ENCODE measurements at places on chromosomes 2 and 18.
A peak's percentile ranks its signal among the peaks of the same experiment; 100 is the strongest.

- DNase-seq: no peak
These were observed 25.7 kb downstream of the TUBB6 start for GRCh38 chr18:12333506-12334290.

GRCh38 chr2:220191031-220191430 lies 563.6 kb downstream of the SLC4A3 start:
- DNase-seq: no peak

DNA sequence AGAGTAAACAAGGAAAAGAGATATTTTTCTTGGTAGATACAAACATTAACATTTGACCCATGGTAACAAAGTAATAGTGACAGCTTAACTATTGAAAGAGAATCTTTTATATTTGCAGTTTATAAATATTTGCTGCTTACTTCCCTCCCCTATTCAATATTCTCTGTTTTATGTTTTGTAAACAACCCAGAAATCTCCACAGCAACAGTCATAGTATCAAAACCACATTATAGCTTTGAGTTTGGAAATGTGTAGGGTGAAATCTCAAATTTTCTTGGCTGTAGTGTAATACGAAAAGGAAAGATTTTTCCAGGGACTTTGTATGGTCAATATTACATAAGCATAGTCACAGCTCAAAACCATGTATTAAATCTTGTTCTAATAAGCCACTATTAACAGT lies 511.2 kb downstream of the METTL4 start:
- no peak for DNase-seq

DNA sequence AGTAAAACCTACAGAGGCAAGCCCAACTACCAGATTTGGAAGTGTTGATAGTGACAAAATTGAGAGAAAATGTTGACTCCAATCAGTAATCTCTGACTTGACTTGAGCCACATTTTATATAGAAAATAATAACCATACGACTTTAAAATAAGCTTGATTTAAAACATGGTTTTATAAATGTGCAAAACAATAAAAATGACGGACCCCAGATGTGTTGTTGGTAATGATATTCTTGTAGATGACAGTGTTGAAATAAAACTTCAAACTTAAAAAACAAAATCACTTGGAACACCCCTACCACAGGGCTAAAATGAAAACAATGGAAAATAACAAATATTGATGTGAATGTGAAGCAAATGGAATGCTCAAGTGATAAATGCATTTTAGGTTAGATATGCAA lies 188.1 kb downstream of the SRBD1 start:
- no peak for DNase-seq

GRCh38 chr2:229679393-229680125 lies 34.8 kb downstream of the DNER start:
- DNase-seq: no peak

- DNase-seq: no peak
These were observed 115.4 kb upstream of the ZNF521 start for GRCh38 chr18:25467226-25467987.

DNA sequence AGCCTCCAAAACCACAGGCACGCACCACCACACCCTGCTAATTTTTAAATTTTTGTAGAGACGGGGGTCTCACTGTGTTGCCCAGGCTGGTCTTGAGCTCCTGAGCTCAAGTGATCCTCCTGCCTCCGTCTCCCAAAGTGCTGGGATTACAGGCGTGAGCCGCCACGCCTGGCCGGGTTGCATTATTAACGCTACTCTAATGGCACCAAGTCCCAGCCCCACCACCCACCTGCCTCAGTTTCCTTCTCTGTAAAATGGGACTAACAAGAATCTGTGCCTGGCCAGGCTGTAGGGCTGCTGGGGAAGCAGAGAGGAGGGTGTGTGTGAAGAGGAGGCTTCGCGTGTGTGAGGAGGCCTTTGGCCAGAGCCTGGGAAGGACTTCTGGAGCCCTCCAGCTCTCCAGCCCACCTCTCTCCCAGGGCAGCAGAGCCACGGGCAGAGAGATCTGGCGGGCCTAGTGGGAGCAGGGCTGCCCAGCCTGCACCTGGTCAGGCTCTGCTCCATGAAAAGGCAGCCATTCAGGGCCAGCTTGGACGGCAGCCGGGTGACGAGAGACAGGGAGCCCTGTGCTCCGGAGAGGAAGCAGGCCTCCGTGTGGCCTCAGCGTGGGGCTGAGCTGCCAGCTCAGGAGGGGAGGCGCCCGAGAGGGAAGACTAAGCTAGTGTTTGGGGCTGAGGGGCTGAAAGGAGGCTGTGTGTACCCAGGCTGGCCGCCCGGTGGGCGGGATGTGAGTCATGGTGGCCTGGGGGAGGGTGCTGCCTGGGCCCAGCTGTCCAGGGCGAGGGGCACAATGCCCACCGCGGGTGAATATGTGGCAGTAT lies 7.4 kb upstream of the B3GNT7 start:
- no peak for DNase-seq

- peak; percentile 36 for DNase-seq
These were observed 254.9 kb downstream of the NDUFA10 start for GRCh38 chr2:239770246-239770639.

DNA sequence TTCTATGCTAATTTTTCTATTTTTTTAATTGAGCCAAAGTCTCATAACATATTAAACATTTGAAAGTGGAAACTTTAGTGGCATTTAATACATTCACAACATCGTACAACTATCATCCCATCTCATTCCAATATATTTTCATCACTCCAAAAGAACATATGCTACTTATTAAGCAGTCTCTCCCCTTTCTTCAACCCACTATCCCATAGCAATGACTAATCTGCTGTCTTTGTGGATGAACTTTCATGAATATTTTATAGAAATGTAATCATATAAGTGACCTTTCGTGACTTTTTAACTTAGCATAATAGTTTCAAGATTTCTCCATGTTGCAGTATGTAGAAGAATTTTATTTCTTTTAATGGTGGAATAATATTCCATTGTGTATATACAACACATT lies 90.3 kb downstream of the CCDC178 start:
- no peak for DNase-seq

- no peak for DNase-seq
These were observed 1647.1 kb downstream of the SUCLG1 start for GRCh38 chr2:82811946-82812345.

DNA sequence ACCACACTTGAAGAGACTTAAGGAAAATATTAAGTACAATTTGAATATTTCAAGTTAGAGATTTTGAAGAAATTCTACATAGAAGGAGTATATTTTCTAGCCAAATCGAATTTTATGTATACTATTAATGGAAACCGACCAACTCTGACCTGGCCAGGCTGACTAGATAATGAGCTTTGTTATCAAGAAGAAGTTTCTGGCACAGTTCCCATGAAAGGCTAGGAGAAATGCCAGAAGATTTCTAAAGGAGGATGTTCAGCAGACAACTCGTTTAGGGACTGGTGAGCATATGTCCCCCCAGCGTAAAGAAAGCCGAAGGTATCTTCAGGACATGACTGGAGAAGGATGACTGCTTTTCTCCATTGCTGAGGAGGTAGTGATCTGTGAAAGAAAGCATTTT lies 127.3 kb downstream of the DIS3L2 start:
- DNase-seq: no peak

DNA sequence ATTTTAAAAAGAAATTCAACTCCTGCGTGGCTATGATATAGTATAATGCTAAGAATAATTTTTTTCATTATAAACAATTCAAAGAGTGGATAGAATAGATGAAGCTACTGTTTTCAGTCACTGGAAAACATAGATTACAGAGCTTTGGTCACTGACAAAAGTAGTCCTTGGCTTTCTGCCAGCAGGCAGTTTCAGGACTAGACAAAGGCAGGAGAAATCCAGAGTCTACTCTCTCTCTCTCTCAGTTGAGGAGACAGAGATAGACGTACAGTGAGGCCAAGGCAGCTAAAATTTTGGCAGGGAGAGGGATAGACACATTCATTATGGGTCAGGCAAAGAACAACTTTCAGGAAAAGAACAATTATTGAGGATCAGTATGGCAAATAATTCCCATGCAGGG lies 491.4 kb upstream of the CRIM1 start:
- DNase-seq: no peak

DNA sequence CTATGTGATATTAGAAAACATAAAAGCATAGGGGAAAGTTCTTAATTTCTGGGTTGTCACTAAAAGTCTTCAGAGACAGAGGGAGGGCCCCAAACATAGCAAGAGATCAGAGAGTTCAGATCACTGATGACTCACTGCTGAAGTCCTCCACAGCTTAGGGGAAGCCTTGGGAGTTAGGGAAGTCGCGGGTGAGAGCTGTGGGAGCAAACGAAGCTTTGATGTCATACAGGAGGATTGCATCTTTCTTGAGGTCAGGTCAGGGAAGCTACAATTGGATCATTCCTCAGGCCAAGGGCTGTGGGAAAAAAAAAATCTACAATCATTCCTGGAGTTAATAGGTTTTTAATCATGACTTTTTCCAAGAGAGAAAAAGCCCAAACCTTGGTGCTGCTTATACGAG lies 96.2 kb downstream of the COPS8 start:
- no peak for DNase-seq

- DNase-seq: no peak
These were observed 1.6 kb downstream of the WDFY1 start for GRCh38 chr2:223943561-223944008.

DNA sequence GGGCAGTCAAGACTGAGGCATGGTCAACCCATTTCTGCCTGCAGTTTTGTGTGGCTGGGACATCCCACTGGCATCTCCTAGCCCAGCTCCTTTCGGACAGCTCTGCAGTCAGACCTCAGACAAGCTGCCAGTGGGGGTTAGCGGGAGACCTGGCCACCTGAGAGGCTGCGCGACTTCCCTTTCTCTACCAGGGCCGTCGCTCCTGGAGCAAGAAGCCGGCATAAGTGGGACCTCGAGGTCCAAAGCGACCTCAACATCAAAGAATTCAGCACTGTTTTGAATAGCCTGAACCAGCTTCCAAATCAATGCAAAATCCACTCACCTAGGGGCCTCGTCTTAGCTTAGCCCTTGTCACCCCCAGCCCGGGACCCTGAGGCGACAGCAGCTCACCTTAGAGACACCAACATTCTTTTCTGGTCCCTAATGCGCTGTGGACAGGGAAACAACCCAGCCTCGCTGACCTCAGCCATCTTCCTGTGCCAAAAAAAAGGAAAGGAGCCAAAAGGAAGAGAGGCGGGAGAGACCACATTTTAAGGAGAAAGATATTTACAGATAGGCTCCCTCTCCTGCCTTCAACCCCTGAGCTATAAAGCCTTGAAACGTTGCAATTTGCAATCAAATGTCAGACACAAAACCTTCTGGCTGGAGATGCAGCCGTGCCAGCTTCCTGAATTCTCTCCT lies 81.2 kb downstream of the GFPT1 start:
- DNase-seq: no peak

DNA sequence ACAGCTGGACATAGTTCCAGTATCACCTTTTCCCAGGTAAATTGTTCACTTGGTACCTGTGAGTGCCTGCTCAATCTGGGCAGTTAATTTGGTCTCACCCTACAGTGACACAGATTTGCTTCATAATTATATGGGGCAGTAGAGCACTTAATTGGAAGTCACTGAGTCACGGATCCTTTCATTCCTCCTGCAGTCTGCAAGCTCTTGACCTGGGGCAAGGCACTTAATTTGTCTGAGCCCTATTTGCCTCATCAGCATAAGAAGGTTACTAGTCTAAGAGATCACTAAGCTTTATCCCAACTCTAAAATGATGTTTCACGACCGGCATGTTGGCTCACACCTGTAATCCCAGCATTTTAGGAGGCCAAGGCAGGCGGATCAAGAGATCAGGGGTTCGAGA lies 8.9 kb downstream of the FBXO36 start:
- DNase-seq: no peak

DNA sequence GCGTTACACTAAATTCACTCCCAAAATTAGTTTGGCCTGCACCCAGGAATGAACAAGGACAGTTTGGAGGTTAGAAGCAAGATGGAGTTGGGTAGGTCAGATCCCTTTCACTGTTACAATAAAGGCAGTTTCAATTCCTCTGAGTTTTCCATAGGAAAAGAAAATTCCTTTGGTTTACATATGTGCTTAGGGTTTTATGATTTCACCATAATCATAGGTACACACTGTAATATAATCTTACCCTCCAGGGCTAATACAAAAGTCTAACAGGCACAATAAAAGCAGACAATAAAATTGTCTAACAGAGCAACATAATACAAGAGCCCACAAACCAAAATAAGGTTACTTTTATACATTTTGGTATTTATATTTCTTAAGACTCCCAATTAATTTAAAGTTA lies 391.5 kb upstream of the KCNJ3 start:
- no peak for DNase-seq

DNA sequence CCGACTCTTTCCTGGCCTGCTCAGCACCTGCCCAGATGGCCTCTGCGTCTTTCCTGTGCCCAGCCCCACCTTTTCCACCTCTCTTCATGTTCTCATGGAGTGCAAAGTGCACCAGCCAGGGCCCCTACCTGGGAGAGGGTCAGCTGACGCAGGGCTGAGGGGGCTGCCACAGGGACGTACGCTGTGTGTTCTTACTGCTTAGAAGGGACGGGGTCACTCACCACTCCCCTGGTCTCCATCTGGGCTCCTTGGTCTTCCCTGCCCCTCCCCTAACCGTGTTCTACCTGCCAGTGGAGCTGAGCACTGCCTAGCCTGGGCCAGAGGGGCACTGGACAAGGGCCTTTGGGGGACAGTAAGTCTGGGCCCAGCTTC lies 8.6 kb downstream of the ERFE start:
- DNase-seq: no peak

GRCh38 chr2:138021154-138021553 lies 56.9 kb downstream of the HNMT start:
- DNase-seq: no peak

DNA sequence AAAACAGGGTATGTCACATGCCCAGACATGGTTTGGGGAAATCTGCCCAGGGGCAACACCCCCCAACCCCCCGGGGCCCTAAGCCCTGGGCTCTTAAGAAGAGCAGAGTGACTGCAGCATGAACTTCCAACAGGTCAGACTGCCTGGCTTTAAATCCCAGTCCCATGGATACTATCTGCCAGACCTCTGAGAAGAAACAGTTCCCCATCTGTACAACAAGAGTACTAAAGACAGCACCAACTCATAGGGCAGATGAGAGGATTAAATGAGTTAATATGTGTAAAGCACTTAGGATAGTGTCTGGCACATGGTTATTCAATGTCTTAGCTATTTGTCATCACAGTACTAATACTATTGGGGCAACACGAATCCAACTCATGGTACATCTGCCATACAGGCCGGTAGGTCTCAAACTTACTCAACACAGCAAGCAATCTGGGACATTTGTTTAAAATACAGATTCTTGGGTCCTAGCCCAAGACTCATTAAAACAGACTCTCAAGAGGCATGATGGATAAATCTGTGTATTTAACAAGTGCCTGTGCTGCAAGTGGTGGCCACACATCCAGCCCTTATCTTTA lies 23.4 kb downstream of the CDH2 start:
- no peak for DNase-seq

- no peak for DNase-seq
These were observed 214.0 kb upstream of the KCNJ3 start for GRCh38 chr2:154484338-154485099.

DNA sequence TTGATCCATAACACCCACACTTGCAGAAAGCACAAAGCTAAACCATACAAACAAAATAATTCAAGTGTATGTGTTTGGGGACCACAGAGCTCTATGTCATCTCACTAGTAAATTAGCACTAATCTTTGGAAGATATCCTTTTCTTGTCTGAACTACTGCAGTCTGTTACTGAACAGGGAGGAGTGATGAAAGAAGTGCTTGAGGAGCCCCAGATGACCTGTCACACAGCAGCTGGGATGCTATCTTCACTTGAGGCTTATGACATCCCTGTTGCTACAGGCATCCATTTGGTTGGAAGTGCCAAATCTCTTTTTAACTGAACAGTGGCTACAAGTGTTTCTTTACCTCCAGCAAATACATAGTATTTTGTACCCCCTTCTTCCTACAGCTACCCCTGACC lies 386.3 kb upstream of the CHAC2 start:
- DNase-seq: no peak

Data from mucosa of gallbladder (tissue), 1 donor.